ENCODE measurements at places on chromosomes 12 and 14.

DNA sequence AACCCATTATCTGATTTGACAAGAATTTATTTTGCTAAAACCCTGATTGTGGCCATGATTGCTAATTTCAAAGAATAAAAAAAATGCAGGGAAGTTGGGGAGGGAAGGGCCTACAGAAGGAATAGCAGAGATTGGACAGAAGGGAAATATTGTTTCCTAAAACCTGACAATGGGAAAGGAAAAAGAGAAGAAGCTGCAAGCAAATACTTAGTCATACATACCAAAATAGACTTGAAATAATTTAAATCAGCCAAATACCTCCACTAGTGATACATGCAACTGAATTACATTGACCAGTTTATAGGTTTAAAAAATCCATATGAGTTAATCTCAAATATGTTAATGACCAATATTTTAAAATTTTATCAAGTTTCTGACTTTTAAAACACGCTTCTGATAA lies 75.1 kb downstream of the PELI2 start:
- no peak overlapping the region for H3K27ac ChIP-seq
- peaks cover 13% of the 10 kb centered on the region for H3K4me1 ChIP-seq
- no peaks in the 10 kb centered on the region for H3K27me3 ChIP-seq

DNA sequence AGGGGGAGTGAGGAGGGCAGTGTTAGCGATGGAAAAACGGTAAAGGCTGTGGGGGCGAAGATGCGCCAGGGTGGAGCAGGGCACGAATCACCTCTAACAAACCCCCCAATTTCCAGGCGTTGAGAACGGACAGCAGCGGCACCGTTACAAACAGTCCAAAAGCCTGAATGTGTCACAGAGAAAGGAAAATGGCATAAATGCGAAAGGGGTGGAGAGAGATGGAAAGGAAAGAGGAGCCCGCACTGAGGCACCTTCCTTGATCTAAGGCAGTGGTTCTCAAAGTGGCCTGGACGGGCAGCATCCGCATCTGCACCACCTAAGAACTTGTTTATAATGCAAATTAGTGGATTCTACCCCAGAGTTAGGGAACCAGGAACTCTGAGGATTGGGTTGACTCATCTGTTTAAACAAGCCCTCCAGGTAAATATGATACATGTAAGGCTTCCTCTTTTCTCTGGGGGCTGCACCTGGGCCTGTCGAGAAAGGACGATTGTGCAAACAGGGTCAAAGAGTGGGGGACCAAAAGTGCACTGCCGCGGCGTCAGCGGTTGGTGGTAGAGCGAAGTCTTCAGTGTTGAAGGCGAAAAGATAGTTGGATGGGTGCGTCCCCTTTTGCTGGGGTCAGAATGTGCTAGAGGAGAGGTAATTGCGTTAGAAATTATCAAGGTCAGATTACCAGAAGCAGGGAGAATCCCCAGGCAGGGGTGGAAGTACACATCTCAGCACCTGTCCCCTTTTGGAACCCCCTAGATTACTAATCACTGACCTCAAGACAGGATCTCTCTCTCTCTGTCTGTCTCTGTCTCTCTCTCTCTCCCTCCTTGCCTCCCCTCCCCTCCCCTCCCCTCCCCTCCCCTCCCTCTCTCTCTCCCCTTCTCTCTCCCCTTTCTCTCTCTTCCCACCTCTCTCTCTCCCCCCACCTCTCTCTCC lies 1.3 kb upstream of the KCNH5 start:
- no peaks in the 10 kb centered on the region for H3K4me1 ChIP-seq
- no peak overlapping the region for H3K4me3 ChIP-seq
- H3K36me3 ChIP-seq: no peaks in the 10 kb centered on the region
- DNase-seq: no peak
- H3K27me3 ChIP-seq: peaks cover 22% of the 10 kb centered on the region
- H3K27ac ChIP-seq: no peak overlapping the region

- no peak overlapping the region for H3K27ac ChIP-seq
- no peaks in the 10 kb centered on the region for H3K4me1 ChIP-seq
- no peak for DNase-seq
Measured at GRCh38 chr14:66088656-66089055, 397.5 kb upstream of the CCDC196 start.

GRCh38 chr14:21367582-21368144 lies 16.2 kb downstream of the SUPT16H start:
- H3K4me1 ChIP-seq: peaks cover 10% of the 10 kb centered on the region
- peaks cover 80% of the 10 kb centered on the region for H3K36me3 ChIP-seq
- no peaks in the 10 kb centered on the region for H3K27me3 ChIP-seq
- no peak overlapping the region for H3K4me3 ChIP-seq
- DNase-seq: no peak
- H3K27ac ChIP-seq: no peak overlapping the region

GRCh38 chr14:35987731-35988130 lies 161.6 kb downstream of the BRMS1L start:
- no peak for DNase-seq
- no peaks in the 10 kb centered on the region for H3K4me1 ChIP-seq
- H3K27me3 ChIP-seq: peaks cover 15% of the 10 kb centered on the region
- H3K4me3 ChIP-seq: no peak overlapping the region
- H3K36me3 ChIP-seq: no peaks in the 10 kb centered on the region

DNA sequence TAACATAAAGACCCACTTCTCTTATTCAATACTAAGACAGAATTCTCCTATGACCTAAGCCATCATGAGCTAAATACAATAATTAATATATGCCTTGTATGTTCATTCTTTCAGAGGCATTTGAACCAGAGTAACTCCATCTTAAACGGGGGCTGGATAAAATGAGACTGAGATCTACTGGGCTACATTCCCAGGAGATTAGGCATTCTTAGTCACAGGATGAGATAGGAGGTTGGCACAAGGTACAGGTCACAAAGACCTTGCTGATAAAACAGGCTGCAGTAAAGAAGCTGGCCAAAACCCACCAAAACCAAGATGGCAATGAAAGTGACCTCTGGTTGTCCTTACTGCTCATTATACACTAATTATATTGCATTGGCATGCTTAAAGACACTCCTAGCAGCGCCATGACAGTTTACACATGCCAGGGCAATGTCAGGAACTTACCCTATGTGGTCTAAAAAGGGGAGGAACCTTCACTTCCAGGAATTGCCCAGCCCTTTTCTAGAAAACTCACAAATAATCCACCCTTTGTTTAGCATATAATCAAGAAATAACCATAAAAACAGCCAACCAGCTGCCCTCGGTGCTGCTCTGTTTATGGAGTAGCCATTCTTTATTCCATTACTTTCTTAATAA lies 260.7 kb downstream of the SSPN start:
- DNase-seq: no peak
- H3K27ac ChIP-seq: no peak overlapping the region
- H3K4me3 ChIP-seq: no peak overlapping the region
- peaks cover 5% of the 10 kb centered on the region for H3K36me3 ChIP-seq
- no peaks in the 10 kb centered on the region for H3K27me3 ChIP-seq
- peaks cover 8% of the 10 kb centered on the region for H3K4me1 ChIP-seq

DNA sequence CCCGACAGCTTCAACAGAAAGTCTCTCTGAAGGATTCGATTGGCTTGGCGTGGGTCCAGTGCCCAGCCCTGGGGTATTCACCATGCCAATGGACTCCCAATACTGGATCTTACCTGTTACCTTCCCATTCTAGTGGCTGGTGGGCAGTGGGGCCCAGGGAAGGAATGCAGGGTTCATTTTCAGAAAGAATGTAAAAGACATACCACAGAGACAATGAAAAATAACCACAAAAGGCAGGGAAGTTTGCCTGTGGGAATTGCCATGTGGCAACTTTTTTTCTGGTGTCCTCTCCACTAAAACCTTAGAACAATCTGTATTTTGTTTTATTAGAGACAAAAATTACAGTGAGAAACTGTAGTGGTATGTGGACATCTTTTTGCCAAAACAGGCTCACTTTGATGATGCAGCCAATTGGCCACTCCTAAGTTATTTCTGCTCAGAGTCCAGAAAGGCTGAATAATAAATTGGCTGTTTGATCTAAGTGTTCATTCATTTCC lies 55.2 kb downstream of the PTGER2 start:
- no peak overlapping the region for H3K27ac ChIP-seq
- DNase-seq: no peak
- peaks cover 5% of the 10 kb centered on the region for H3K4me1 ChIP-seq
- no peak overlapping the region for H3K4me3 ChIP-seq

- no peaks in the 10 kb centered on the region for H3K36me3 ChIP-seq
- no peak for DNase-seq
- no peaks in the 10 kb centered on the region for H3K4me1 ChIP-seq
- H3K4me3 ChIP-seq: no peak overlapping the region
- no peak overlapping the region for H3K27ac ChIP-seq
- H3K27me3 ChIP-seq: peaks cover 31% of the 10 kb centered on the region
Measured at GRCh38 chr12:108939594-108939993, 59.7 kb downstream of the DAO start.
